ENCODE measurements at places on chromosomes 11 and 22.
A peak's percentile ranks its signal among the peaks of the same experiment; 100 is the strongest.

- DNase-seq = no peak
Observed at GRCh38 chr11:8002676-8003075, 15.5 kb downstream of the EIF3F start.

GRCh38 chr11:35424157-35424940, 5.0 kb upstream of the SLC1A2 start:
- no peak for DNase-seq

DNA sequence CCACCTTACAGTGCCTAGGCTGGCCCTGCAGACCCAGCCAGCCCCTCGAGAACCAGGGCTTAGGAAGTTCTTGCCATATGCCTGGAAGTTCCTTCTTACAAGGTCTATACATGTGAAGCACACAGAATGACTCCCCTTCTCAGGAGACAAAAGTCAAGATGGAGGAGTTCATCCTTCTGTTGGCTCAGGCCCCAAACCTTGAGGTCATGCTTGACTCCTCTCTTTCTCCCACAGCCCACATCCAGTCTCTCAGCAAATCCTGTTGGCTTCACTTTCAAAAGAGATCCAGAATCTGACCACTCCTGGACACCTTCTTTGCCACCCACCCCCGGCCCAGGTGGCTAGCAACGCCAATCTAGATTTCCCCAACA, 1.7 kb upstream of the CD248 start:
- no peak for DNase-seq

DNA sequence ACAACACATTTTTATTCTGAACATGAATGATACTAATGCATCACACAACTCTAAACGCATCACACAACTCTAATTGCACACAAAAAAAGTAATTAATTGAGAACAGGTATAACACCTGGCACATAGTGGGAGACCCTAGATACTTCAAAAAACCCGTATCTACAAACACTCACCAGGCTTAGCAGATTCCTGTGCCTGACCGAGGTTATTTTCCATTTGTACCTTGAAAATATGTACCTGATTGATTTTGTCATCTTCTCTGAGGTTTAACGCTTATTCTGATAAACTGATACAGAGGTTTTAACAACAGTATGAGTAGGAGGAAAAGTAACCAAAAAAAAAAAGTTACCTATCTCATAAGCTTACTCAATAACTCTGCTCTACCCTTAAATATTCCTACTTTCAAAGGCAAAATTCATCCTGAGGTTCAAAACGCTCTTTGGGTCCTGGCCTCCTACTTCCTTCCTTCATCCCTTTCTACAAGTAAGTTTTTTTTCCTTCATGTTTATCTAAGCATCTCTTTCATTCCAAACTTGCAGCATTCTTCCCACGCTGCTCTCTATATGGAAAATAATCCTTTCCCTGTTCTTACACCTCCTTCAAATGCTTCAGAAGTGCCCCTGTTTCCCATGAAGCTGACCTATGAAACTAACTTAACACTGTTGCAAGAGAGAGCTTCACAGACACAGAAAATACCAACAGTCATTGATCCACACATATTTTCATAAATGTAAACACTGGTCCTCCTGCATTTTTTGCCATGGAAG, 73.3 kb downstream of the ETS1 start:
- no peak for DNase-seq

- no peak for DNase-seq
Observed at GRCh38 chr11:28566339-28567089, 458.3 kb downstream of the METTL15 start.

GRCh38 chr11:19426011-19426755, 185.4 kb upstream of the E2F8 start:
- no peak for DNase-seq

GRCh38 chr11:62497132-62497801, 49.3 kb downstream of the AHNAK start:
- DNase-seq = peak; percentile 63

GRCh38 chr11:81772166-81772565, 961.5 kb downstream of the FAM181B start:
- no peak for DNase-seq

DNA sequence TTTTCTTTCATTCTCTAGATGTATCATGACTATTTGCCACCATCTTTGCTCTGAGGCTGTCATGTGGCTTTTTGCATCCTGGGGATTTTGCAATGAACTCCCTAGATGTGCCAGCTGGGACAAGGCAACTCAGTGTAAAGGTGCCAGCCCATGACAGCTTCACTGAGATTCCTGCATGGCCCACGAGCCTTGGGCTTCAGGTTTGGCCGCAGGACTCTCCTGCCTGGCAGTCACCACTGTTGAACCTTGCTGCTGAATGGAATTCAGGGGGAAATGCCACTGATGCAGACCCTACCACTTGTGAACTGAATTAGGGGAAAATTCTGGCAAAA, 385.2 kb downstream of the SOX6 start:
- no peak for DNase-seq

Measured in RPMI8226 (cell line).